Suppressor macrophage treated with lipopolysaccharide for 1 hour (primary cell): ENCODE measurements at places on chromosomes 6 and 20.

- no peak for DNase-seq
These were observed 103.3 kb downstream of the BACH2 start for GRCh38 chr6:90193359-90193758.

- no peak for DNase-seq
These were observed 61.1 kb downstream of the NFATC2 start for GRCh38 chr20:51481341-51481914.

DNA sequence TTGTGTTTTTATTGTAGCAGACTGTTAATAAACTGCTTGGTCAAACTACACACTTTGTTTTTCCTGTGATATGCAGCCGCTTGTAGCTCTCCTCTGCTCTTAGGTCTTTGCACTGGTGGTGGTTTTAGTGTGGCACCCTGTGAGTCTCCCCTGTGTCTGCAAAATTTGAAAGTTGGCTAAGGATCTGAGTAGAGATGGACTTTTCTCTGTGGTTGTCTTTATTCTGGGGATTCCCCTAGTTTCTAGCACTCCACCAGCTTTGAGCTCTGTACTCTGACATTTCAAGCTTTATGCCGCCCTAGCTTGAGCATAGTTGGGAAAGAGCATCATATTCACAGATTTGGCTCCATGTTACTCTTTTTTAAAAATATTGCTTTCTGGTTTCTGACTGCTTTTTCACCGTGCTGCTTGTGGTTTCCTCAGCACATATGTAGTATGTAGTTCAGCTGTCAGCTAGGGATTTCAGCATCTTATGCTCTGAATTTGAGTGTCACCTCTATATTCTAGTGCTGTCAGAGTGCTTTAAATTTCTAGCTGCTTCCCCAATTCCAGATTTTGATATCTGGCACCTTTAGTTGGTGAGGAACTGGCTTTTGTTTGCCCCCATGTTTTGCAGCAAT lies 25.4 kb downstream of the CDYL start:
- DNase-seq = no peak

DNA sequence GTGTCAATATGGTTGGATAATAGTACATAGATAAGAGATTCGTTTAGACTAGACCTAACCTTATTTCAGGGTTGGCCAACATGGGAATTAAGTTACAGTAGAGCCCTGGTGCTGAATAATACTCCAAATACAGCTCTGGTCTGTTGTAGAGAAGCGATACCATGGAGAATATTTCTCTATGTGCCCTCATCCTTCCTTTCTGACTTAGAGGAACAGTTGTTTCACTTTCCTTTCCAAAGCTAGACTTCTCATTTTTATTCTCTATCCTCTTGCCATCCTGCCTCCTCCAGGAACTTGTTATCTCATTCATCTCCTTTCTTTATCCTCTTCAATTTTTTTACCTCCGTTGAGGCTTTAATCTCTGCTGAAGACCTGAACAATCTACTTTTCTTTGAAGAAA lies 68.9 kb downstream of the EDN1 start:
- DNase-seq = peak; percentile 80

GRCh38 chr20:44133424-44133823 lies 53.6 kb downstream of the JPH2 start:
- DNase-seq = no peak

DNA sequence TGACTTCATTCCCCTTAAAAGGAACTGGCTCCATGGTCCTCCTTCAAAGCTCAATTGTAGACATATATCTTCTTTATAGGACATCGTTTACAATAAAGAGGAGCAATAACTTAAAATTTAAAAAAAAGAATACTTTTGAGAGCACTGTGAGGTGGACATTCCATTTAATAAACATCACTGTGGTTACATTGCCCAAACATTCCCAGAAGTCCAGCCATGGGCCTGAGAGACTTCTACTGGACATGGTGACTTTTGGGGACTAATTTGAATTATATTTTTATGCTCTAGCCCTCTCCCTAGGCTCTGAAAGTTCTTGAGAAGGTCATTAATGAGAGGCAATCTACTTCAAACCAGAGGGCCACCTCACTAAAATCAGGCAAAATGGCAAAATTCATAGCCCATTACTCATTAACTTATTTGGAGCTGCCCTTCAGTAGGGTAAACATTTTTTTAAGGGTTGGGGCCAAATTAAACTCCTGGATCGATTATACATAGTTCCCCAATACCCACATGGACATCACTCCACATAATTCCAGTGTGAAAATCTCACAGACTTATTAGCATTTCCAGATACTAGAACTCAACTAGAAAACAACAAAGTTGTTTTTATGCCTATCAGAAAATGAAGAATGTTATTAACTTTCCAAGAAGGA lies 17.1 kb downstream of the ISM1 start:
- DNase-seq = no peak

- no peak for DNase-seq
These were observed 301.2 kb upstream of the HSF2 start for GRCh38 chr6:122098201-122098678.

DNA sequence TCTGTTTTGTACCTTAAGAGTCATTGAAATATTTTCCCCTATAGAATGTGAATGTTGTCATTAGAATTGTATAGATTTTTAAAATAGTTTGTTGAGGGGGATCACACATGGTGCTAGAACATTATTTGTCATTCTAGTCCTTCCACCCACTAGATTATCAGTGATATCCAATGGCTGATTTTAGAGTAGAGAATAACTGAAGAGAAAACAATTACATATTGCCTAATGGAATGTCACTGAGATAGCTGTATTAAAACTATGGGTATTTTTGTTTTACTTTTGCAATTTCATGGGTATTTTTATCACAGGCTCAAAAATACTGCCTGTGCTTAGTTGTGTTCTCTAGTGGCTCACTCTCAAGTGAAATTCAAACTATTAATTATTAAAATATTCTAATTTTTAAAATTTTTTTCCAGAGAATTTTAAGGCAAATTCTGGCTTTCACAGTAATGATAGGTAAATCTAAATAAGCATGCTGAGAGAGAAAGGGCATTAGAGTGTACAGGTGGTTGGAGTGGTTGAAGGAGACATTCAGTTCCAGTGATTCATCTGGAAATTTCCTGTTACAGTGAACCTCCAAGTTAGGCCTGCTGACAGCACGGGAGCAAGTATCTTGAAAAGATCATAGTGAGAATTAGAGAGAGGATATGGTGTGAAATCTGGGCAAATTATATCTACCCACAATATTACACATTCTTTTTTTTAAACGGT lies 399.6 kb downstream of the NKAIN2 start:
- no peak for DNase-seq

- DNase-seq = no peak
These were observed 2.2 kb downstream of the TAF4 start for GRCh38 chr20:62063315-62063980.

- no peak for DNase-seq
These were observed 7.7 kb downstream of the LSM14B start for GRCh38 chr20:62129731-62130531.

DNA sequence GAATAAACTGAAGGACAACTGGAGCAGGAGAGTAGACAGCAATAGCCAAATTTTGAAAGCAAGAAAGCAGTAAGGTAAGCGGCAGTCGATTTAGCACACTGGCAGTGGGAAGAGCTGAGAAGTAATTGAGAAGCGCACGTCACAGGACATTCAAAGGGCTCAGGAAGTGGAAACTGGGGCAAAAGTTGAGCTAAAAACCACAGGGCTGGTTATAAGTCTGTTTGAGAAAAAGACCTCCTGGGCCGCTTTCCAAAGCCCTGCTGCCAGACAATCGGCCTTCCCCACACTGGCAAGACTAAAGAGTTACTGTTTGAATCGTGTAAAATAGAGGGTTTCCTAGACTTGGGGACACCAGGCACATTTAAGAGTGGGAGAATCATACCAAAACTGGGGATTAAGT lies 161.4 kb downstream of the DNAH8 start:
- peak; percentile 24 for DNase-seq

DNA sequence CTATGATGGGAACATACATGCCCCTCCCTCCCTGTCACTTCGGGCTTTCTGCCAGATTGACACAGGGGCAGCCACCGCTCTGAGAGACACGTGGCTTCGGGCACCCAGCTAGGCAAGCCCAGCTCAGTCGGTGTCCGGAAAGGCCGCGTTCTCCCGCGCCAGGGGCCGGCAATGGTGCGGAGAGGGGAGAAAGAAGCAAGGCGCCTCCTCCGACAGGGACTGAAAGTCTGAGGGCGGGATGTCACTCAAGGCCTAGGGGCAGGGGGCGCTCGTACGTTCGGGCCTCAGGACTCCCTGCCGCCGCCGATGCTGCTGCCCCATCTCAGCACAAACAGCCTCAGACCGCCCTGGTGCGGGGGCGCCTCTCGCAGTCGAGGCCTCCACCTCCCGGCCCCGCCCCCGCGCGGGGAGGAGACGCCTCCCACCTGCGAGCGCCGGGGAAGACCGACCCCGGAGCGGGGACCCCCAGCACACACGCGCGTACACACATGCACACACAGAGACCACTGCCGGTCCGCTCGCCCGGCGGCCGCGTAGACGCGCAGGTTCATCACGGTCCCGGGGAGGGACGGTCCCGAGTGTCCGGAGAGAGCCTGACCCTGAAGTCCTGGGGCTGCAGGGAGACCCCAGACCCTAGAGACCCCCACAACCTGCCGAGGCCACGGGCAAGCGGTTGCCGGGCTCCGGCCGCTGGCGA lies 1.9 kb downstream of the GRM4 start:
- DNase-seq = no peak

- DNase-seq = no peak
These were observed 16.8 kb upstream of the CCN2 start for GRCh38 chr6:131967948-131968347.

- DNase-seq = no peak
These were observed 58.4 kb downstream of the ANKEF1 start for GRCh38 chr20:10093087-10093591.

DNA sequence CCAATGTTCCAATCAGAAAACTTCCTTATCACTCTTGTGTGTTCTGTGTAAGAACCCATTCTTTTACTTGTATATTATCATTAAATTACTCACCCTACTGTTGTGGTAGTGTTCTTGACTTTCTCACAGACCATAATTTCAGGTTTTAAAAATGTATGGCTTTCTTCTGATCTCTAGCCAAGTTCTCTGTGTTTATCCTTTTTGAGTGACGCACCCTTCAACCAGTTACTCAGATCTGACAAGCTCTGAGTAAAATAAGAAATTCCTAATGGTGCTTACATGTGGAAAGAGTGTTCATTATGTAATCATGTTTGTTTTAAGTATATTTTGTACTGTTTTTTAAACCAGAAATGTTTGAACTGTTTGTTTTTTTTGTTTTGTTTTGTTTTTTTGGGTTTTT lies 11.0 kb downstream of the TBPL1 start:
- no peak for DNase-seq

DNA sequence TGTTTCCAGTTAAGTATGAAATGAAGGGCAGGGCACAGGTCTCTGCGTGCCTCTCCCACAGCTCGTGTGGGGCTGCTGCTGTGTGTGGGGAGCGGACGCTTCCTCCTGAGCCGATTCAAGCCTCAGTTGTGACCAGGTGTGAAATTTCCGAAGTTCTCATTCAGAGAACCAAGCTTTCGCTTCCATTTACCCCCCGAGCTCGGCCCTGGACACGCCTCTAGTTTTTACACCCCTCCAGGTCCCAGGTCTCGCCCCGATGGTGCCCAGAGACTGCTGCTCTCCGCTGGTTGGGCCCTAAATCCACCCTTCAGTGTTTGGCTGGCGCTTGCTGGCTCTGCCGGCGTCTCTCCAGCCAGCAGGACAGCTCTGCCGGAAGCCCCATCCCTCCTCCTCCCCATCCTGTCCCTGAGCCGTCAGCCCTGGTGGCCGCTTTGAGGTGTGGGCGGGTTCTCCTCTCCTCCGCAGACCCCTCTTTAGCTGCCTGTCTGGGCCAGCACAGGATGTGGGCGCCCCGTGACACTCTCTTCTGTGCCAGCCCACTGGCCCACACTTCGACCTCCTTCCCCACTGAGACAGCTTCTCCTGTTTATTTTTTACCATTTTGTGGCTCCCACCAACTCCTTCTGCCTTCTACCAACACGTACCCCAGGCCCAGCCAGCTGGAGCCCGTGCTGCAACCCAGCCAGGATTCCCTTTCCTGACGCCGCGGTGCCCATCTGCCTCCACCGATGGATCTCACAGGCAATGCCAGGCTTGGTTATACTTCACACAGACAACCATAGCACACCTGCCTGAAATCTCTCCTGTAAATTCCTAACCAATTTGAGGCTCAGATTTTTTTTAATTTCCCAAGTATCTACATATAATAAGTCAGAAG lies 142.8 kb downstream of the DLL1 start:
- DNase-seq = no peak

- DNase-seq = no peak
These were observed 2.4 kb downstream of the SLC44A4 start for GRCh38 chr6:31876357-31876756.

GRCh38 chr20:59692139-59692538 lies 87.8 kb downstream of the PHACTR3 start:
- DNase-seq = no peak

GRCh38 chr20:7347409-7347808 lies 579.9 kb downstream of the BMP2 start:
- DNase-seq = no peak

GRCh38 chr6:49646942-49647341 lies 10.3 kb upstream of the RHAG start:
- no peak for DNase-seq

GRCh38 chr6:8900056-8900455 lies 464.7 kb upstream of the SLC35B3 start:
- DNase-seq = no peak

DNA sequence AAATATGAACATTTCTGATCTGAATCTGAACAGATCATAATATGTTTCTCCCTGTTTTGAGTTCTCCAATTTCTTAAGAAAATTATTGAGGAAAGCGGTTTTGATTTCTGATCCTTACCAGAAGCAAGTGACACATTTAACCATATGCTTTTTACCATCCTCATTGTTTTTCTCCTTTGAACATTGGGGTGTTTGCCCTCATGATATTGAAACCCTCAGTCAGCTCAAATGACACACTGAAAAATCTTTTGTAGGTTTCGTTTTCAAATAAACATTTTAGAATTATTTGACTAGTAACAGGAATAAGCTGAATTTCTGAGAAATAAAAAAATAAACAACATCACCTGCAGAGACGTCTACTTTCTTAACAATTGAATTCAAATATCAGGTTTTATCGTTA lies 252.1 kb downstream of the DOK5 start:
- no peak for DNase-seq

GRCh38 chr6:104540743-104541142 lies 319.0 kb downstream of the HACE1 start:
- DNase-seq = no peak

DNA sequence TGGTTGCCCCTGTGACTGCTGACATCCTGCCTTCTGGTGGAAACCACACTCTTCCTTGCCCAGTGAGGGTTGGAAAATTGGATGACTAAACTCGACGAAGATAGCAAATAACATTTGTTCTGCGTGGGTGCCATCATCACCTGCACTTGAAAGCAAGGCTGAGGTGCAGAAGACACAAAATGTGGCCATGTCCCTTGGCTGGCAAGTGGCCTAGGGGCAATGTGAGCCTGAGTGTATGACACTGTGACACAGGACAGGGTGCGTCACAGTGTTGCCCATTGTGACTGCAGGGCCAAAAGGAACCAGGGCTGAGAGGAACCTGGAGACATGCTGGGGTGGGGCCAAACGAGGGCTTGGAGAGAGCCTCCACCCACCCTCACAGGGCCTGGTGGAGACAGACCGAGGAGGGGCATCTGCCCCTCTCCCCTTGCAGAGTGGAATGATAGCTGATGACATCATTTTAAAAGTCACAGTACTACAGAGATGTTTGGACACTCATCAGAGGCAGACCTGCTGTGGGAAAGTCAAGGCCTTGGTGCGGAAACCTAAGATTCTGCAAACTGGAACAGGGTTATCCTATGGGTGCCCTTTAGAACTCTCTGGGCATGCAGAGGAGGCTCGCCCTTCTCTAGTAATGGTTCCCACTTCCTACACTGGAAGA lies 12.8 kb upstream of the HLA-F start:
- DNase-seq = no peak
